ENCODE measurements at places on chromosomes 5 and 9. TPM values are rescaled to one million over a fixed set of nuclear protein-coding genes. Genes with fewer than 3 reads are reported as not detected.
A peak's percentile ranks its signal among the peaks of the same experiment; 100 is the strongest.

GRCh38 chr5:141850244-141850768, 27.9 kb downstream of the PCDH1 start:
- peak overlapping the region; percentile 81 for H3K4me3 ChIP-seq
- no peak for DNase-seq
- H3K27ac ChIP-seq, result peak overlapping the region; percentile 98
- H3K27me3 ChIP-seq, result no peaks in the 10 kb centered on the region
- H3K4me1 ChIP-seq, result peaks cover 15% of the 10 kb centered on the region

DNA sequence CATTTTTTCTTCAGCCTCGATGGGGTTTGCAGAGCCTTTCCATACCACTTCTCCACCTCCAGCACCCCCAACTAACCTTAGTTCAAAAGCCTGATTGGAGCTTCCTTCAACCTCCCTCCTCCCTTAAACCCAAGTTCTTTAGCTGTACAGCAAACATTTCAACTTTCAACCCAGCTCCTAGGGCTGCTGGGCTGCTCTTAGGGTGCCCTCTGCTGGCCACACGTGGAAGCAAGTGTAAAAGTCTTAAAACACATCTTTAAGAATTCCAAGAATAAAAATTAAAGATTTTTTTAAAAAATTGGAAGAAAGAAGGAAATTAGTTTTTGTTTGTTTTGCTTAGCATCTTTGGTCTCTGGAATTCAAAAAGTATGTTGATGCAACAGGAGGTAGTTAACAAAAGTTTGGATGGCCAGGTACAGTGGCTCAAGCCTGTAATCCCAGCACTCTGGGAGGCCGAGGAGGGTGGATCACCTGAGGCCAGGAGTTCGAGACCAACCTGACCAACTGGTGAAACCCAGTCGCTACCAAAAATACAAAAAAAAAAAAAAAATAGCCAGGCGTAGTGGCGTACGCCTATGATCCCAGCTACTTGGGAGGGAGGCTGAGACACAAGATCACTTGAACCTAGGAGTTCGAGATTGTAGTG, 15.5 kb upstream of the HSD17B3 start:
- H3K4me3 ChIP-seq, result no peak overlapping the region
- peaks cover 15% of the 10 kb centered on the region for H3K36me3 ChIP-seq
- H3K4me1 ChIP-seq, result peaks cover 8% of the 10 kb centered on the region
- peak; percentile 28 for DNase-seq

DNA sequence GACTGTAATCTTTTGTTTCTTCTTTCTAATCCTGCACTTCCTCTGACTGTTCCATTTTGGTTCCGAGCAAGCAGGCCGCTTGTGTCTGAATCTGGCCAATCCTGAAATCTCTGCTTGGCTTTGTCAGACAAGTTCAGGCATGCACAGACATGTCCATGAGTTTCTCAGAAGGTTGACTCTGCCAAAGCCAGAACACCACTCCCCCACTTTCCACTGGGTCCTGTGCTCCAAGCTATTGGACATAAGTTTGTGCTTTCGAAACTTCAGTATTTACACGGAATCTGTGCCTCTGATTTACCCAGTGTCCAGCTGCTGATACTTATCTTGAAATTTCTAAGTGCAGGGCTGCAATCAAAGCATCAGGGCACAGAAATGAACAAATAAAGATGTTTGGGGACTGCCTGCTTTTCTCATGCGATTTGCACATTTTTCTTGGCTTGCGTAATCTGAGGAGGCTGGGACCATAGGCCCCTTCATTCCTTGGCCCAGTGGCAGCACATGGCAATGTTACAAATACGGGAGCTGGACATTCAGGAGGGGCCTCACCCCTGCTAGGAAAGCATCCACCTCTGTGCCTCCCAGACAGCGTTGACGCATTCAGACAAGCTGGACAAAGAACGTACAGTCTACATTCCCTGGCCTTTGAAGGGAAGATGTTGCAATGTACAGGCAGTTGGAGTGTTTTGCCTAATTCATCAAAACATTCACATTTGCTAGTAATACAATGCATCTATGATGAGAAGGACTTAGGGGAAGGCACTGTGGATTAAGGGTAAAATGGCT, 209.2 kb upstream of the PAPPA start:
- no peaks in the 10 kb centered on the region for H3K27me3 ChIP-seq
- no peaks in the 10 kb centered on the region for H3K36me3 ChIP-seq
- H3K4me1 ChIP-seq, result peaks cover 2% of the 10 kb centered on the region
- H3K4me3 ChIP-seq, result no peak overlapping the region
- DNase-seq, result no peak

GRCh38 chr5:43636076-43636475, 33.1 kb downstream of the NNT start:
- no peak for DNase-seq
- no peaks in the 10 kb centered on the region for H3K27me3 ChIP-seq
- peaks cover 5% of the 10 kb centered on the region for H3K36me3 ChIP-seq
- no peak overlapping the region for H3K27ac ChIP-seq
- H3K4me3 ChIP-seq, result no peak overlapping the region
- H3K4me1 ChIP-seq, result peaks cover 10% of the 10 kb centered on the region

INSYN2B gene
- total RNA-seq, result 0.12 TPM

- DNase-seq, result no peak
- peaks cover 13% of the 10 kb centered on the region for H3K4me1 ChIP-seq
- peaks cover 10% of the 10 kb centered on the region for H3K27me3 ChIP-seq
- H3K36me3 ChIP-seq, result no peaks in the 10 kb centered on the region
These were observed 68.2 kb downstream of the HMHB1 start for GRCh38 chr5:143880178-143880577.

INSL4 gene
- not detected for total RNA-seq

- H3K4me3 ChIP-seq, result no peak overlapping the region
- H3K36me3 ChIP-seq, result no peaks in the 10 kb centered on the region
- DNase-seq, result no peak
- H3K27me3 ChIP-seq, result no peaks in the 10 kb centered on the region
- H3K4me1 ChIP-seq, result peaks cover 1% of the 10 kb centered on the region
These were observed 113.4 kb upstream of the CCNH start for GRCh38 chr5:87526131-87526530.

DNA sequence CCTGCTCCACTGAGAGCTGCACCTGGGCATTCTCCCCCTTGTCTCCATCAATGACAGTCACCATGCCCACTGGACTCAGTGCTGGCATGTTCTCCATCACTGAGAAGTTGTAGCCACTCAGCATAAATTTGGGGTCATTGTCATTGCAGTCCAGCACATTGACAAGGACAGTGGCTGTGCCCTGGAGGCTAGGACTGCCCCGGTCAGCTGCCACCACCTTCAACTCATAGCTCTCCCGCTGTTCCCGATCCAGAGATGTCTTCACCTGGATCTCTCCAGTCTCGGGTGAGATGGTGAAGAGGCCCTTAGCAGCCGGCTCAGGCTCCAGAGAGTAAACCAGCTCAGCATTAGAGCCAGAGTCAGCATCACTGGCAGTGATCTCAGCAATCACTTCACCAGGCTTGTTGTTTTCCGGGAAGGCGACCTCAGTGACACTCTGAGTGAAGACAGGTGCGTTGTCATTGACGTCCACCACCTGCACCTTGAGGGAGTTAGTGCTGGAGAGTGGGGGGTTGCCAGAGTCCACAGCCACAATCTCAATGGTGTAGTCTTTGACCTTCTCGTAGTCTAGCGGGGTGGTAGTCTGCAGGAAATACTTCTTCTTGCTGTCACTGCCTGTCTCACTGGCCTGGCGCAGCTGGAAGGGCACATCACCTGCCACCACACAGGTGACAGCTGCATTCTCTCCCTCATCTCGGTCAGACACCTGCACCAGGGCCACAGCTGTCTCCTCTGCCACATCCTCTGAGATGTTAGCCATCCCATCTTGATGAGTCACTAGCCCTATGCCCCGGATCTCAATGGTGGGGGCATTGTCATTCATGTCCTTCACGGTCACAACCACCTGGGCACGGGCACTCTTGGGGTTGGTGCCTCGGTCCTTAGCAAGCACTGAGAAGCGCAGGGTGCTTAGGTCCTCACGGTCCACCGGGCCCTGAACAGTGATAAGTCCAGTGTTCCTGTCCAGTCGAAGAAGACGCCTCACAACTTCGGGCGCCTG, 13.5 kb downstream of the PCDH1 start:
- peaks cover 5% of the 10 kb centered on the region for H3K27me3 ChIP-seq
- H3K27ac ChIP-seq, result no peak overlapping the region
- H3K4me3 ChIP-seq, result no peak overlapping the region

DNA sequence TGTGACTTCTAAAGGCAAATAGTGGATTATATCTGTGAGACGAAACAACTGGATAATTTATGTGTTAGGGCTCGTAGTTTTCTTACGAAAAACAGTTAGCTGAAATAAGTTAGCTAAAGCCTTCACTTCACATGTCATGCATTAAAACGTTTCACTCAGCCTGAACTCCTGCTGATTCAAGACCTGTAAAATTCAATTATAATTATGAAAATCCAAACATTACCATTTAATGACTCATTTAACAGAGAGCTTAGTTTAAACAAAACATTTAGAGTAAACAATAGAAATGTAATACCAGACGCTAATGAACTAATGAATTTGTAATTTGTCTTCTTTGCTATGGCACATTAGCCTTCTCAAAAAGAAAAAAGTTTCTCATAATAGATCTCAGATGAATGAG, 1.7 kb downstream of the TAL2 start:
- H3K4me1 ChIP-seq, result peaks cover 2% of the 10 kb centered on the region
- H3K36me3 ChIP-seq, result no peaks in the 10 kb centered on the region
- no peak for DNase-seq
- no peak overlapping the region for H3K4me3 ChIP-seq

IL11RA gene
- 27.5 TPM for total RNA-seq

- no peaks in the 10 kb centered on the region for H3K27me3 ChIP-seq
- no peak overlapping the region for H3K4me3 ChIP-seq
- DNase-seq, result no peak
These were observed 183.2 kb downstream of the TLR4 start for GRCh38 chr9:117887383-117887782.

GRCh38 chr5:163108351-163108750, 329.0 kb upstream of the CCNG1 start:
- H3K27ac ChIP-seq, result no peak overlapping the region
- H3K27me3 ChIP-seq, result no peaks in the 10 kb centered on the region
- no peak for DNase-seq
- no peaks in the 10 kb centered on the region for H3K36me3 ChIP-seq

DNA sequence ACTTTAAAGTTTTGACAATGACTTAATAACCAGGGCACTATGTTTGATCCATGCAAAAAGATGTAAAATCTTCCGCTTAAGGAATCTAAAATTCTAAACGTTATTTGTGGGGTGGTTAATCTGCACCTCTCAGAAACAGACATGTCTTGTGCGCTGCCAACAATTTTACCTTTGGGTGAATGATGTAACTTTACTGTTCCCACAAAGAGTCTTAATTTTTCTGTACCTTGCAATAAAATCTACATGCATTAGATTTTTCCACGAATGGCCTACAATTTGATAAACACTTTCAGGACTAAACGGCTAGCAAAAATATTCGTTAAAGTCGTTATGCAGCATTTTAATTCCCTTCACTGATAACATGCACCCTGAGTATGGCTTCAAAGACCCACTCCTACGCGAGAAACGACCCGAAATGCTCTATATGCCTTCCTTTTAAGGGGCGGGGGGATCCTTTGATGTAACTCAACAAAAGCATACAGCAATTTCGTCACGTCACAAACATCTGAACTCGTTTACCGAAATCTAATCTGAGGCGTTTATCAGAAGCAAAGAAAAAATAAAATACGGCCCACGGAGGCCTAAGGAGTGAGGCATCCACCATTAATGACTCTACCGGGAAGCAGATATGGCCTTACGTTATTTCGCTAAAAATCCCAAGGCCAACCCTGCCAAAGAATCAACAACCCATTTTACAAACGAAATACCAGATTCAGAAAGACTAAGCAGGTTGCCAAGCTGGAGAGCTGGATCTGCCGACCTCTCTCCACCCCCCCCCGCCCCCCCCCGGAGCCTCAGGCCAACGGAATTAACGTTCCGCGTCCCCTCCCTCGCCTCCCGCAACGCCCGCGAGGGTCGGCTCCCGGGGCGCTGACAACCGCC, 621 bp downstream of the AK6 start:
- H3K4me1 ChIP-seq, result peaks cover 18% of the 10 kb centered on the region
- H3K36me3 ChIP-seq, result peaks cover 11% of the 10 kb centered on the region
- no peak for DNase-seq
- H3K27me3 ChIP-seq, result no peaks in the 10 kb centered on the region
- H3K4me3 ChIP-seq, result peak overlapping the region; percentile 90

- H3K4me1 ChIP-seq, result no peaks in the 10 kb centered on the region
- H3K4me3 ChIP-seq, result no peak overlapping the region
- H3K27me3 ChIP-seq, result peaks cover 36% of the 10 kb centered on the region
- no peaks in the 10 kb centered on the region for H3K36me3 ChIP-seq
- no peak overlapping the region for H3K27ac ChIP-seq
These were observed 10.8 kb upstream of the BARX1 start for GRCh38 chr9:93965830-93966577.

FPGS gene
- total RNA-seq, result 78.4 TPM

DNA sequence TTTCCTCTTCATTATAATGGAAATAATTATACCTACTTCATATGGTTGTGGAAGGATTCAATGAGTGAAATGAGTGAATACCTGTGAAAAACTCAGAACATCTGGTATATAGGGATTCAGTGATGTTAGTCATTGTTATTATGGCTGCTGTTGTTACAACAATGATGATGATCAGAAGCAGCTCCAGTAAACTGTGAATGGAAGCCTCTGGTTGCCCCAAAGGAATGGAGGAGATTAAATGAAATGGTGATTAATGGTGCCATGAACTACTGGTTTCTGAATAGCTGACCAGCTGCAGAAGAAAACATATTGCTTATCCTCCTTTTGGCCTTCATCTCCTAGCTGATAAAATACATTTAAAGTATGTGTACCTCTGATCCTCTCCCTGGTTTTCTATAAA, 372.0 kb downstream of the ARHGEF28 start:
- no peaks in the 10 kb centered on the region for H3K27me3 ChIP-seq
- H3K36me3 ChIP-seq, result no peaks in the 10 kb centered on the region
- peaks cover 24% of the 10 kb centered on the region for H3K4me1 ChIP-seq
- H3K27ac ChIP-seq, result no peak overlapping the region
- DNase-seq, result no peak

DNA sequence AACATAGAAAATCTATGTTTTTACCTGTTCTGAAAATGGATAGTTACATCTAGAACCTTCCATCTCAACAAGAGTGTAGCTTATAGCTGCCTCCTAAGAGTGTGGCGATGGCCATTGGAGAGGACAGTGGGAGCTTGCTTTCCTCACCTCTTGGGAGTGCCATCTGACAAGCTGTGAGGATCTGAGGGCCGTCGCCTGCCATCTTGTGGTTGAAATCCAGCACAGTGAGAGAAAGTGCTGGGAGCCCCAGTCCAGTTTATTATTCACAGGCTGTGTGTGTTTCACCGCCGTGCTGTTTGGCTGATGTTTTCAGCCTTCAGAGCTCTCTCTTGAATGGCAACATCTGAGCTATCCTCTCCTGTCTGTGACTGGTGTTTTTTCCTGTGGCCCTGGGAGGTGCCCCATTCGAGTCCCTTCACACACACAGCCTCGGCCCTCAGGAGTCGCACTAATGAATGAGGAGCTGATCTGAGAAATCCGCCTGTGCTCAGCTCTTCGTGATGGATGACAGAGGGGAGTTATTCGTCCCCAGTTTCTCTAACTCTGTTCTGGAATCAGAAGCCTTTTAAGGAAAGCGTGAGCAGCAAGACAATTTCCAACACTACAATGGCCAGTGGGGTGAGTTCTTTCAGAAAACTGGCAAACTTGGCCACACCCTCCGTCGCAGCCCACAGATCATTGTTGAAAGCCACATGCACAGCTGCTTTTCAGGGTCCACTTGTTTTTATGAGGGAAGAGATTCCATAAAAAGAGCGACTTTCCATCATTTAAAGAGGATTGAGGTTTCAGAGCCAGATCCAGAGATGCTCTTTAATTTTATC, 170.3 kb downstream of the PDZD2 start:
- no peak overlapping the region for H3K4me3 ChIP-seq
- no peaks in the 10 kb centered on the region for H3K36me3 ChIP-seq
- no peaks in the 10 kb centered on the region for H3K4me1 ChIP-seq
- no peaks in the 10 kb centered on the region for H3K27me3 ChIP-seq
